ENCODE measurements at places on chromosomes 7 and 10.
A peak's percentile ranks its signal among the peaks of the same experiment; 100 is the strongest.

GRCh38 chr10:78844960-78845607 is 223.7 kb upstream of the ZMIZ1 start:
- H3K4me3 ChIP-seq: no peak overlapping the region
- no peaks in the 10 kb centered on the region for H3K4me1 ChIP-seq
- DNase-seq: no peak
- H3K27ac ChIP-seq: no peak overlapping the region
- H3K36me3 ChIP-seq: no peaks in the 10 kb centered on the region
- H3K27me3 ChIP-seq: no peaks in the 10 kb centered on the region

GRCh38 chr7:156582591-156583123 is 57.9 kb upstream of the RNF32 start:
- no peaks in the 10 kb centered on the region for H3K4me1 ChIP-seq
- no peak overlapping the region for H3K27ac ChIP-seq
- no peaks in the 10 kb centered on the region for H3K36me3 ChIP-seq
- H3K27me3 ChIP-seq: no peaks in the 10 kb centered on the region
- no peak for DNase-seq

DNA sequence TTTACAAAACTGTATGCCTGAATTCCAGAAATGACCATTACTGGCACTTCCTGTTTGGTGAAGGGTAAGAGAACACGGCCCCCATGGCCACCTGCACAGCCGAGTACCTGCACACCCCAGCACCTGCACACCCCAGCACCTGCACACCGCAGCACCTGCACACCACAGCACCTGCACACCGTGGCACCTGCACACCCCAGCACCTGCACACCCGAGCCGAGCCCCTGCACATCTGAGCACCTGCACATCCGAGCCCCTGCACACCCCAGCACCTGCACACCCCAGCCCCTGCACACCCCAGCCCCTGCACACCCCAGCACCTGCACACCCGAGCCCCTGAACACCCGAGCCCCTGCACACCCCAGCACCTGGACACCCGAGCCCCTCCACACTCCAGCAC is 243.5 kb downstream of the DNAJB6 start:
- no peak overlapping the region for H3K27ac ChIP-seq
- no peak for DNase-seq
- no peaks in the 10 kb centered on the region for H3K27me3 ChIP-seq
- no peaks in the 10 kb centered on the region for H3K36me3 ChIP-seq

DNA sequence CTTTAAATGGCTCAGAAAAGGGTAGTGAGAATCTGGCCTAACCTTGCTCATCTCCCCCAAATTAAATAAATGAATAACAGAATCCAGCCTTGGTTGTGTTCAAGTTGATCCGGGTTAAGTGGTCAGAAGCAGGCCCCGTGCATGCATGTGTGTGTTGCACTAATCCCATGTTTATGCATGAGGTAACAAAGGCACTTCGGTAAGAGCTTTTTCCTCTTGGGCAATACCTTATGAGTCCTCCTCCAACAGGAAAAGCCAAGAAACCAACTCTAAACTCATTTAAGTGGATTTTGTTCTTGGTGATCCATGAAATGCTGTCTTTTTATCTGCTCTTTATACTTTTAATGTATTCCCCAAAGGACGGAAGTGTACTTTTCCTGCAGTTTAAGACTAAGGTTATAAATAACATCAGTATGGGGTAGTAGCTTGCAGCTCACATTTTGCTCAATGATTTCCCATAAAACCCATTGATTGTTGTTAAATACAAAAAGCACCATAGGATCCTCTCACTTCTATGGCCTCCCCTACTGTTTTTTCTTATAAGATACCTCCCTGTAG is 104.9 kb upstream of the YAE1 start:
- H3K36me3 ChIP-seq: no peaks in the 10 kb centered on the region
- no peak overlapping the region for H3K4me3 ChIP-seq
- no peak overlapping the region for H3K27ac ChIP-seq
- no peaks in the 10 kb centered on the region for H3K27me3 ChIP-seq
- H3K4me1 ChIP-seq: no peaks in the 10 kb centered on the region

GRCh38 chr10:20087353-20087752 is 271.1 kb downstream of the PLXDC2 start:
- H3K4me1 ChIP-seq: no peaks in the 10 kb centered on the region
- H3K27me3 ChIP-seq: no peaks in the 10 kb centered on the region
- no peak for DNase-seq
- H3K36me3 ChIP-seq: no peaks in the 10 kb centered on the region
- no peak overlapping the region for H3K4me3 ChIP-seq

GRCh38 chr10:105585753-105586152 is 944.7 kb downstream of the SORCS3 start:
- H3K4me1 ChIP-seq: no peaks in the 10 kb centered on the region
- no peak for DNase-seq
- no peaks in the 10 kb centered on the region for H3K36me3 ChIP-seq
- H3K4me3 ChIP-seq: no peak overlapping the region

- H3K4me1 ChIP-seq: peaks cover 3% of the 10 kb centered on the region
- no peak overlapping the region for H3K27ac ChIP-seq
- DNase-seq: no peak
- no peak overlapping the region for H3K4me3 ChIP-seq
- H3K36me3 ChIP-seq: no peaks in the 10 kb centered on the region
- no peaks in the 10 kb centered on the region for H3K27me3 ChIP-seq
Observed at GRCh38 chr10:79262131-79262530, 85.1 kb upstream of the PPIF start.

DNA sequence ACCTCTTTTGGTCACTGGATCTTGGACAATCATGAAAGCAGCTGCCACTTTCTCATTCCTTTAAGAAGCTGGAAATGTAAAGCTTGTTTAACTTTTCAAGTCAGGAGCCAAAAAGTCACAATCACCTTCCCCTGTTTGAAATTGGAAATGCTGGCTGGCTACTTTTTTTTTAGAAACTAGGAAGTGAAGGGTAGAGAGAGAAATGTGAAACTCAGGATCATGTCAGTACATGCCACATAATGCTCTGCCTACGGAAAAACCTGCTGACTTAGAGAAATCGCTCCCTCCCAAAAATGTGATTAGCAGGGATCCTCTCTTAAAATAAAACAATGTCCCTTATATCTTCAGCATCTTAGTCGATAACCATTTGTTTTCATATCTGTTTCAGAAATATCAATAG is 188.4 kb upstream of the C7orf33 start:
- no peak overlapping the region for H3K4me3 ChIP-seq
- H3K4me1 ChIP-seq: no peaks in the 10 kb centered on the region
- no peak overlapping the region for H3K27ac ChIP-seq
- no peak for DNase-seq

DNA sequence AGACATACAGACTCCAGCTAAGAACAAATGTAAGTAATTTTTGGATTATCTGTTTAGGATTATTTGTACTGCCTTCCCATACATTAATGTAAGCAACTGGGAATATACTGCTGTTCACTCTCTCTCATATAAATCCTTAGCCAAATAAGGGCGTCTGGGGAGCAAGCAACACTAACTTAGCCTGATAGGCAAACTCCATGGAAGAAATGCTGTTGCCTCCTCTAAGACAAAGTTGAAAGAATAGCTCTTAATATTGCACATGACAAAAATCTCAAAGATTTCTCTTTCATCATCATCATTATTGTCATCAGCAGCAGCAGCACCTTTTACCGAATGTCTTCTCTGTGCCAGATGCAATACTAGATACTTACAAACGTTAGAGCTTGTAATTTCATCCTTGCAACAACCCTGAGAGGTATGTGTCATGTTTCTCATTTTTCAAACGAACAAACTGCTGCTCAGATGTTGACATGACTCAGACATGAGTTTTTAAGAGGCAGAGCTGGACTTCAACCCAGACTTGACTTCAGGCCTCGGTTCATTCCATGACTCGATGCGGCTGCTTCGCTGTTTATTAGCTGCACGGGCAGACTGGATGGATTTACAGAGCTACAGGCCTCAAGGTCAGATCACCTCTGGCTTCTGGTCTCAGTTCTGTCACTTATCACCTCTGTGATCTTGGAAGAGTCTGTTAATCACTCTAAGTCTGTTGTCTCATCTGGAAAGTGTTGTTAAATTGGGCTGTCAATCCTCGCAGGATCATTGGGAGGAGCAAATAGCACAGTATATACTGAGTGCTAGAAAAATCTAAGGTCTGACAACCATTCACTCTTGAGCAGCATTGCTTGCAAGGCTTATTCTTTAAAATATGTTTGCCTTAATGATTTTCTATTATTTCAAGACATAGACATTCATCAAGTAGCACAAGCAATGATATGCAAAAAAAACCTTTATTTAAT is 126.3 kb upstream of the CELF2 start:
- no peak overlapping the region for H3K27ac ChIP-seq
- H3K36me3 ChIP-seq: no peaks in the 10 kb centered on the region
- no peaks in the 10 kb centered on the region for H3K27me3 ChIP-seq
- no peak overlapping the region for H3K4me3 ChIP-seq
- DNase-seq: no peak
- H3K4me1 ChIP-seq: no peaks in the 10 kb centered on the region

- DNase-seq: no peak
- no peak overlapping the region for H3K27ac ChIP-seq
- H3K27me3 ChIP-seq: no peaks in the 10 kb centered on the region
- no peaks in the 10 kb centered on the region for H3K36me3 ChIP-seq
- H3K4me1 ChIP-seq: no peaks in the 10 kb centered on the region
Observed at GRCh38 chr10:5679606-5680005, 5.0 kb upstream of the TASOR2 start.

GRCh38 chr10:70186571-70186970 is 16.3 kb upstream of the SAR1A start:
- no peak for DNase-seq
- H3K27ac ChIP-seq: no peak overlapping the region
- H3K4me1 ChIP-seq: no peaks in the 10 kb centered on the region
- H3K27me3 ChIP-seq: no peaks in the 10 kb centered on the region
- H3K36me3 ChIP-seq: no peaks in the 10 kb centered on the region

- H3K27ac ChIP-seq: no peak overlapping the region
- no peaks in the 10 kb centered on the region for H3K36me3 ChIP-seq
- H3K4me1 ChIP-seq: no peaks in the 10 kb centered on the region
- no peak for DNase-seq
- no peaks in the 10 kb centered on the region for H3K27me3 ChIP-seq
Observed at GRCh38 chr10:112765717-112766235, 184.3 kb upstream of the TCF7L2 start.

GRCh38 chr7:140863867-140864266 is 60.9 kb downstream of the BRAF start:
- no peaks in the 10 kb centered on the region for H3K4me1 ChIP-seq
- no peaks in the 10 kb centered on the region for H3K27me3 ChIP-seq
- no peaks in the 10 kb centered on the region for H3K36me3 ChIP-seq
- H3K27ac ChIP-seq: no peak overlapping the region
- H3K4me3 ChIP-seq: no peak overlapping the region

DNA sequence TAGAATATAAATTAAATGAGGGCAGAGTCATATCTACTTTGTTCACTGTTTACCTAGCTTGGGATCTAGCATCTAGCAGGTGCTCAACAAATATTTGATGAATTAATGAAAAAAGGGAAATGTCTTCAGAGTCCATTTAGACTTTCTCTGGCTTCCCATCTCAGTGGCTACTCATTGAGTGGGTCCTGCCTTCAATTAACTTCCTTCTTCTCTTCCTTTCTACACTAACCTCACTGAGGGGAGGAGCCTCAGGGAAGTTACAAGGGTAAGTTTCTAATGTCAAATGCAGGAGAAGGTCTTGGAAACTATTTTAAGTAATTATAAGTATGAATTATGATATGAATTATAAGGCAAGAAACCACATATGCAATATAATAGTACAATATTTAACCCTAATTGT is 28.2 kb upstream of the MPP7 start:
- H3K36me3 ChIP-seq: no peaks in the 10 kb centered on the region
- no peak for DNase-seq
- peaks cover 34% of the 10 kb centered on the region for H3K4me1 ChIP-seq
- H3K4me3 ChIP-seq: no peak overlapping the region

DNA sequence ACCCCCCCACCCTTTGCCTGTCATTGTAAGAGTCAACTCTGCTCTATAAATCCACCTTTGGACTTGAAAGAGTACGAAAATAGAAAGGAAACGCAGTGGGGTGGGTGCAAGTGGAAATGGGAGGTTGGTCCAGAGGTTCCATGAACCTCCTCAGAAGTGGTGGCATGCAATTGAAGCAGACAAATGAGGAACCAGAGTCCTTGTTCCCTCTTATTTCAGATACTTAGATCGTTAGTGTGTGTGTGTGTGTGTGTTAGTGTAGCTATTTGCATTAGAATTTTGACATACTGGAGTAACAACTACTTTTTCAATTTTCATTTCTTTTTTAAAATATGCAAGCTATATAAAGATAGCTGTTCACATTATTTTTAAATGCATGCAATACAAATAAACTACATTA is 18.1 kb upstream of the TFAM start:
- no peaks in the 10 kb centered on the region for H3K27me3 ChIP-seq
- H3K4me1 ChIP-seq: no peaks in the 10 kb centered on the region
- H3K36me3 ChIP-seq: peaks cover 8% of the 10 kb centered on the region
- no peak overlapping the region for H3K4me3 ChIP-seq
- DNase-seq: no peak

GRCh38 chr10:91908337-91909116 is 759 bp downstream of the FGFBP3 start:
- peak; percentile 51 for DNase-seq
- H3K4me1 ChIP-seq: peaks cover 13% of the 10 kb centered on the region
- peak overlapping the region; percentile 77 for H3K4me3 ChIP-seq

- DNase-seq: no peak
- no peaks in the 10 kb centered on the region for H3K27me3 ChIP-seq
- H3K36me3 ChIP-seq: no peaks in the 10 kb centered on the region
- no peaks in the 10 kb centered on the region for H3K4me1 ChIP-seq
- H3K27ac ChIP-seq: no peak overlapping the region
- H3K4me3 ChIP-seq: no peak overlapping the region
Observed at GRCh38 chr10:106682175-106682574, 482.3 kb downstream of the SORCS1 start.

GRCh38 chr7:106061301-106061979 is 50.7 kb downstream of the SYPL1 start:
- no peak for DNase-seq
- H3K27me3 ChIP-seq: no peaks in the 10 kb centered on the region
- no peaks in the 10 kb centered on the region for H3K36me3 ChIP-seq

GRCh38 chr7:120055300-120055699 is 217.7 kb upstream of the KCND2 start:
- no peaks in the 10 kb centered on the region for H3K36me3 ChIP-seq
- no peaks in the 10 kb centered on the region for H3K4me1 ChIP-seq

GRCh38 chr10:11068861-11069633 is 51.4 kb downstream of the CELF2 start:
- H3K36me3 ChIP-seq: no peaks in the 10 kb centered on the region
- H3K27me3 ChIP-seq: no peaks in the 10 kb centered on the region
- no peak overlapping the region for H3K4me3 ChIP-seq
- no peak overlapping the region for H3K27ac ChIP-seq

- no peak overlapping the region for H3K4me3 ChIP-seq
- no peak for DNase-seq
- no peaks in the 10 kb centered on the region for H3K36me3 ChIP-seq
- no peaks in the 10 kb centered on the region for H3K4me1 ChIP-seq
- H3K27me3 ChIP-seq: no peaks in the 10 kb centered on the region
- no peak overlapping the region for H3K27ac ChIP-seq
Observed at GRCh38 chr7:140541513-140542227, 62.4 kb upstream of the MKRN1 start.

GRCh38 chr7:1749864-1750466 is 79.9 kb downstream of the ELFN1 start:
- no peak for DNase-seq
- no peaks in the 10 kb centered on the region for H3K36me3 ChIP-seq
- no peak overlapping the region for H3K27ac ChIP-seq

Data from effector memory CD4-positive, alpha-beta T cell (primary cell).